ENCODE measurements at places on chromosomes 16 and 17.

DNA sequence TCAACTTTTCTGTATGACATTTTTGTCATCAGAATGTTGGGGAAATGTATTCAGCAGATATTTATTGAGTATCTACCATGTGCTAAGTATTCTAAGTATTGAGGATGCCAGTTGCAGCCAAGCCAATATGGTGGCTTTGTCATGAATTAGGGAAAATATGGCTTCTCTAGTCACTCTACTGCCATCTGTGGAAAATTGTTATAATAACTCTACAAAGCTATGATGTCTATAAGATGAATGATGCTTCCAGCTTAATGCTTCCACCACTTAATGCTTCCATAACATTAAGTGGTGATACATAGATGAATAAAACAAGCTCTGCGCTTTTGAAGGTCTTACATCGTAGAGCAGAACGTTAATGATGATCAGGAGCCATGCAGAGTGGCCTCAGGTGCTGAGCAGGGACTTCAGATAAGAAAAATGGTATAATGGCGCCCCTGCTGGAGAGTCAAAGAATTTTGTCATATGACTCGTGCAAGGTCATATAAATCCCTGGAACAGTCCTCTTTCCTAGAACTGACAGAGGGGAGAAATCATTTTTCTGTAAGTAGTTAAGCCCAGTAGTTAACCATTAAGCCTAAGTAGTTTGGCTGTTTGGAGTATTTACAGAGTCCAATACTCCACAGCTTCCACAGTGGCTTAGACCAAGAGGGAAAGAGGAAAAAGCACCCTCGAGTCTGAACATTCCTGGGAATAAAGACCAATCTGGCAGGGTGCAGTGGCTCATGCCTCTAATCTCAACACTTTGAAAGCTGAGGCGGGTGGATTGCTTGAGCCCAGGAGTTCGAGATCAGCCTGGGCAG, 2.7 kb upstream of the TMIGD1 start:
- DNase-seq = peak; percentile 58

DNA sequence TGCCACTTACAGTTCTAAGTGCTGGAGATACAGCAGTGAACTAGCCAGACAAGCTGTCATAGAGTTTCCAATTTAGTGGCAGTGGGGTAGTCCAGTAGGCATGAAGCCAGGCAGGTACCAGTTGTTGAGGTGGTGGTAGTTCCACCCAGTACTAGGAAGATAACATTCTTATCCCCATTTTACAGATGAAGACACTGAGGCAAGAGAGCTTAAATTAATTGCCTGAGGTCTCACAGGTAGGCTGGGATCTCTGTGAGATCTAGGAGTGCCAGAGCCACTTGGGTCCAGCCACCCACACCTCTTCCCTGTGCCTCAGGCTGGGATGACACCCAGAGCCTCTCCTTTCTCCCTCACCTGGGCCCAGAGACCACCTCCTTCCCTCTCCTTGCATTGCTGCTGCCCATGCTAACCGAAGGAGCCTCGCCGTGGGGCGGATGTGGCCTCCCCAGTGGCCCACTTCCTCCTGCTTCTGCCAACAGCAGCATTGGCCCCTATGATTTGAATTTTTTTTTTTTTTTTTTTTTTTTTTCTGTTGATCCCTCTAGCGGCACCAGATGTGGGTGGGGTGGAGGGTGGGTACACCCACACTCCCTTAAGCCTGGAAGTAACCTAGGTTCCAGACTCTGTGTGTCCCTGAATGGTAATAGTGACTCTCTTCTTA, 114.0 kb downstream of the PRKCB start:
- DNase-seq = no peak

DNA sequence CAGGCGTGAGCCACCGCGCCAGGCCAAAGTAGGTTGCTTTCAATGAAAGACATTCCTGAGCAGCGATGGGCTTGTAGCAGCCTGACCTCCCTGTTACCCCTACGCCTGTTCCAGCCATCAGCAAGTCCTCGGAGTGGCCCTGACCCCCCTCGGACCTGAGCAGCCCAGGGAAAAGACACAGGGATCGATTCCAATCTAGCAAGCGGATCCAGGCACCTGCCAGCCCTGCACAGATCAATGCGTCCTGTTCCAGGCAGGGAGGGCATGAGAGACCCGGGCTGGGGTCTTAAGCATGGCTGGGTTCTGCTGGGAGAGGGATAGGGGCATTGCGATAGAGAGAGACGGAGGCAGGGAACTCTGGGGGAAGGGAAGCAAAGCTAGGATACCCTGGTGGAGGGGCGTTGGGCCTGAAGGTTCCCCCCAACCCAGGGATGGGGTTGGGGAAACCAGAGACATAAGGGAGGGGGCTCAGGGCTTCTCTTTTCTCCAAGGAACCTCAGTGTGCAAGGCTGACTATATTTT, 21.9 kb downstream of the SRCIN1 start:
- DNase-seq = no peak

DNA sequence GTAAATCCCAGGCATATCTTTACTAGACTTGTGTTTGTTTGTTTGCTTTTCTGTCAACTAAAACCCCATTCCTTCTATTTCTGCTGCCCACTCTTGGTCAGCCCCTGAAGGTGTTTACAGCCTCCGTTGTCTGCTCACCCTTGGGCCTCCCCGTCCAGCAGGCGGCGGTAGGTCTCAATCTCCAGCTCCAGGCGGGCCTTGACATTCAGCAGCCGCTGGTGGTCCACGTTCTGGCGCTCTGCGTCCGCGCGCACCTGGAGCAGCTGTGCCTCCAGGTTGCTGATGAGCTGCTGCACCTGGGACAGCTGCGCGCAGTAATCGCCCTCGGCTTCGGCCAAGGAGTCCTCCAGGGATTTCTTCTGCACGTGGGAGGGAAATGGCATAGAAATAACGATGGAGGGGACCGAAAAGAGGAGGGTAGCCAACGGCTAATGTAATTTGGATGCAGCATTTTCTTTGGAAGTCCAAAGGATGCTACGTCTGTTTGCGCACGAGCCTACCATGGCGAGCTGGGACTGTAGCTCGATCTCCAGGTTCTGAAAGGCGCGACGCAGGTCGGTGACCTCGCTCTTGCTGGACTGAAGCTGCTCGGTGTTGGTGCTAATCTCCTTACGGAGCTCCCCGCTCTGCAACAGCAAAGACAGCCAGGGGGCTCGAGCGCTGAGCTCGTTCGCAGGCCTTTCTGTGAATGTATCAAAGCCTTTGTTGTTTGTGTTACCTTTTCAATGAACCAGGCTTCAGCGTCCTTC, 3.9 kb downstream of the KRT12 start:
- DNase-seq = no peak

GRCh38 chr17:41687828-41688640, 651 bp upstream of the EIF1 start:
- DNase-seq = peak; percentile 66

- DNase-seq = no peak
Observed at GRCh38 chr17:48592577-48592976, 1.0 kb downstream of the HOXB5 start.

- no peak for DNase-seq
Observed at GRCh38 chr16:84529607-84530006, 25.1 kb upstream of the MEAK7 start.

- no peak for DNase-seq
Observed at GRCh38 chr17:30263552-30264333, 28.0 kb downstream of the BLMH start.

DNA sequence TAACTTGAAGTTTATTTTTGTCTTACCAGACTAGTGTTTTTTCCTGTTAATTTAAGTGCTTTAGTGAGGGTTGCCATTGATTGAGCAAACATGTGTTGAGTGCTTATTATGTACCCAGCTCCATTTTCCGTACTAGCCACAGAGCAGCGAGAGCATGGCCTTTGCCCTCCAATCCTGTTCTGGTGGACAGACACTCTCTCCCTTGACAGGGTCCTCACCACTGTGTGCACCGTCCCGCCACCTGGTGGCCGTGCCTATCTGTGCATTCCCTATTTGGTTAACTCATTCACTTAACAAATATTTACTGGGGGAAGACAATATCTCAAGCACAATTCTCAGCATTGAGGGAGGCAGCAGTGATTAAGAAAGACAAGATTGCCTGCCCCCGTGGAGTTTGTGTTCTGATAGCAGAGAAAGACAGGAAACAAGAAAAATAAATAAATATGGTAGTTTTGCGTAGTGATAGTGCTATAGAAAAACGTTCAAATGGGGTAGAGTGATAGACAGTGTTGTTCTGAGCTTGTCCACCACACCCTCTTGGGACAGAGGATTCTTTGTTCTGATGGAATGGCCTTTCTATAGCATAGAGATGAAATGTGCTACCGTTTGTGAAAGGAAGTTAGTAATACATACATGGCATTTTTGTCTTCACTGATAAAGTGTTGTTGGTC, 13.0 kb downstream of the CDH13 start:
- peak; percentile 79 for DNase-seq

GRCh38 chr17:70562137-70562536, 392.8 kb downstream of the KCNJ2 start:
- DNase-seq = no peak

GRCh38 chr17:54521137-54521536, 379.5 kb upstream of the TOM1L1 start:
- no peak for DNase-seq

GRCh38 chr16:77468831-77469230, 34.0 kb upstream of the ADAMTS18 start:
- no peak for DNase-seq

DNA sequence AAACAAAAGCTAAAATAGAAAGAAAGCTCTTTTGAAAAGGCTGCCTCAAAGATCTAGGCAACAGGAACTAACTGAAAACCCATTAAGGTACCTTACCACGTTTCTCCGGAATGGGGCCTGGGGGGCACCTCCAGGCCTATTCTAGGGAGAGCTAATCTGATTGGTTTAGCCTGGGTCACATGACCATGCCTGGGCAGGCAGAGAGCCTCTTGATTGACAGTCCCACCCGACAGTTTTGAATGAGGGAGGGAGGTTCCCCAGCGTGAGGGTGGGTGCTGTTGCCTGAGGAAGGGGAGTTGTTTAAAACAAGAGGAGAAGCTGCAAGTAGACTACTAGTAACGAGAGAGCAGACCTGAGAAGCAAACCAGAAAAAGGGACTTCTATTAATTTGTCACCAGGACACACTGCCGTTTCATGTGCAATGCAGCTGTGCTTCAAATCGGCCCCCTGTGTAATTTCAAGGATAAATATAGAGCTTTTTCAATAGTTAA, 143.4 kb upstream of the HS3ST2 start:
- peak; percentile 63 for DNase-seq

GRCh38 chr17:1060991-1061390, 64.1 kb downstream of the TIMM22 start:
- peak; percentile 100 for DNase-seq

DNA sequence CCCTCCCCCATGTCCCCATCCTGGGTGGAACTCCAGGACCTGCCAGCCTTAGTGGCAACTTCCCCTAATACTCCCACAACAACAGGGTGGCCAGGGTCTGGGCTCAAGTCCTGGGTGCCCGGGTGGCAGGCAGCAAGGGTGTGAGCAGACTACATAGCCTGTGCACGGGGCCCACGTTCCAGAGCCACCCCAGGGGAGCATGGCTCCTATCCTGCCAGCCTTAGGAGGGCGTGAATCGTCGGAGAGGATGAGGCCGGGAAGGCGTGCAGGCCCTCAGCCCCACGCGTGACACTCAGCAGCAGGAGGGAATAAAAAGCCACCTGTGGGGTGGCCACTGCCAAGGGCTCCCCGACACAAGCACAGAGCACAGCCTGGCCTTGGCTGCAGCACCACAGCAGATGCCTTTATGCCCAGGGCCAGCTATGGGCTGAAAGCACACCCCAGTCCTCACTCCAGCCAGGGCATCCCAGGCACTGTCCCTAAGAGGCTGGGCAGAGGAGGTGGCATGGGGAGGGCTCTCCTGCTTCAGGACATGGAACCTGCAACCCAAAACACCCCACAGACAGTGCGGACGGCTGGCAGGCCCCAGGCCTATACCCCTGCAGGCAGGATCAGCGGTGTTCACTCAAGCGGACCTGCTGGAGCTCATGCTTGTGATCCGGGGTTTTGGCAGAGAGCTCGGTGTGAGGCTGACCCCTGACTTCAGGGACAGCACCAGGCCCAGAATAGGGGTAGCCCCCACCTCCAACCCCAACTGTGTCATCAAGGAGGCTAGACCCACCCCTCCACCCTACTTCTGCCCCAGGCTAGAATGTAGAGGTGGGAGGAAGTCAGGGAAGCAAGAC, 2.7 kb downstream of the BCAR1 start:
- no peak for DNase-seq

DNA sequence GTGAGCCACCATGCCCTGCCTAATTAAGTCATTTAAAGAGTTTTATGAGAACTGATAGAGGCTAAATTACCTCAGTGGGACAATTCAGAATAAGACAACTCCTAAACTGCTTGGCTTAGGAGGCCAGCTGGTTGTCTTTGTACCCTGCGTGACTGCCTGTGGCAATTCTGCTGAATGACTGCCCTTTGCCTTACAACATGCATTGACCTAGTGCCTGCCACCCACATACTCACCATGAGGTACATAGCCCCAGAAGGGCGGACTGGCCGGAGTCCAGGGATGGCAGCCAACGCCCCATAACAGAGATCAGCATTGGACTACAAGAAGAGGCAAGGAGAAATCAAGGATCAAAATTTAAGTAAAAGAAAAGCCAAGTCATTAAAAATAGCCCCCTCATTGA, 7.3 kb downstream of the TAT start:
- no peak for DNase-seq

DNA sequence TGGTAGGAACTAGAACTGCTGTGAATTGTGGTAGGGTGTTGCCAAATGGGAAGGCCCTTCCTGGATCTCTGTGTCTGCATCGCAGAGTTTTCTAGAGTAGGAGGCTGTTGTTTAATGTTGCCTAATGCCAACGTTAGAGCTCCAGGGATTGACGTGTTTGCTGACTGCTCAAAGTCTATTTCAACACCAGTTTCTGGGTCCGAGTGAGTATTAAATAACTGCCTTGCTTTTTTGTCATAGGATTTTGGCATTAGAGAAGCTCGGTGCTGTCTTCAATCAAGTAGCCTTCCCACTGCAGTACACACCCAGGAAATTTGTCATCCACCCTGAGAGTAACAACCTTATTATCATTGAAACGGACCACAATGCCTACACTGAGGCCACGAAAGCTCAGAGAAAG, 40.0 kb downstream of the SF3B3 start:
- no peak for DNase-seq

GRCh38 chr16:79835194-79835593, 234.7 kb upstream of the MAF start:
- DNase-seq = no peak

- DNase-seq = no peak
Observed at GRCh38 chr16:4285167-4285566, 12.3 kb upstream of the TFAP4 start.

GRCh38 chr17:40121181-40122135, at the start of gene MSL1:
TSS of gene MSL1 (plus strand) at chr17:40121971. CDS start at chr17:40122613, 642 bp downstream.
- DNase-seq = peak; percentile 72

DNA sequence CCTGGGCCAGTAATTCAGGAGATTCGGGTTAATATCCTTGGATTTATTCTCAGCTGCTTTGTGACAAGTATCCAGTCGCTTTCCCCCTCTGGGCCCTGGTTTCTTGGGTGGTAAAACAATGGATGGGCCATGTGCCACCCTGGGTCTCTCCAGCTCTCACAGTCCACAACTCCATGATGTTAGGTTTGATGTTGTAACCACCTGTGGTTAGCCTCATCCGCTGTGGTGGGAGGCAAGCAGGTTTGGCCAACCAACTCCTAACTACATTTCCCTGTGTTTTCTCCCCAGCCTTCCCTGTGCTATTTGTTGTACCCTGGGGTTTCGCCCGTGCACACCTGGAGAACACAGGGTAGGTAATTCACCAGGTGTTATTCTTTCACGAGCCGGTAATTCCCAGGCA, 35.1 kb downstream of the GLP2R start:
- no peak for DNase-seq
